ENCODE measurements at places on chromosomes 6 and 20. TPM values are rescaled to one million over a fixed set of nuclear protein-coding genes. Genes with fewer than 3 reads are reported as not detected.

DNA sequence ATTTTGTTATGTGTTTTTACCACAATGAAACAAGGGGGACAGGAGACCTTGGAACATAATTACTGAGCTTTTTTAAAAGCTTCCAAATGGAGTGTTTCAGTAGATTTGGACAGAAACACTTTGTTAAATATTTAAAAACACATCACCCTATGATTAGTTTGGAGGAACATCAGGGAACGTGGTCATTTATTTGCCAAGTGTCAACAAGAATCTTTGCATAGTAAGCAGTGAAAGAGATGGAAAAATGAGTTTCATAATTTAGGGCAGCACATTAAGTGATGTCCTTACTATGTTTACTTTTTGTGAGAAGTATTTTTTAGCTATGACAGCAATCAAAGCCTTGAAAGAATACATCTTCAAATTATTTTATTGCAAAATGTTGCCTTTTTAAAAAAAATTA is 82.6 kb downstream of the PROKR2 start:
- DNase-seq = no peak

- peak; percentile 10 for DNase-seq
Observed at GRCh38 chr6:77883851-77884250, 231.0 kb downstream of the MEI4 start.

DNA sequence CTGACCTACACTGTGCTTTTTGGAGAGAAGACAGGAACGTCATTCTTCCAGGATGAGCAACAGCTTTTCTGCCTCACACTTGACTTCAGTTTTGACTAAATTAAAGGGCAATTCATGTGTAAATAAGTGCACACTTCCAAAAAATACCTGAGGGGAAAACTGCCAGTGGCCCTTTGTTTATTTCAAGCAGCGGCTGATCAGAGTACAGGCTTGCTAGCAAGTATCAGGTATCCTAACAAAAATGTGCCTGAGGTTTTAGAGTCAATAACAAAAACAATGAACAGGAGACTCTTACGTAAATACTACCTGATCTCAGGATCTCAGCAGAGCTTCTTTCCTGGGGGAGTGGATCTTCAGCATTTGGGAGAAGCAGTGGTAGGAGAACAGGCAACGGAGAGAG is 12.4 kb downstream of the LY86 start:
- DNase-seq = no peak

Gene ZSCAN31
- 12.1 TPM for total RNA-seq

DNA sequence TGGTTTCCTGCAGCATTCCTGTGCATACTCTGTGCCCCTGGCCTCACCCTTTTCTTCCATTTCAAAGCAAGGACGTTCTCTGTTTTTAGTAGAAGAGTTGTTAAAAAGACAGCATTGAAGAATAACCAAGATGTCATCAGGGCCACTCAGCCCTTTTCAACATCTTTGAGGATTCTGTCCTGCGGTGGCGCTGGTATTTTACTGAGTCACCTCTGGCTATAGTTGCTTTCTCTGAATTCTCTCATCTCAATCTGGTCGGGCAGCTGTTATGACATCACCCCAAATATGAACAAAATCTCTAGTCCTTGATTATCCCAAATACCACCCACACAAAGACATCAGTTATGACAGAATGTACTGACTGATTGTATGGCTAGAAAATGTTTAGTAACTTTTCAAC is 204.2 kb downstream of the GRIK2 start:
- no peak for DNase-seq

GRCh38 chr20:31693402-31693801 is 29.3 kb downstream of the BCL2L1 start:
- no peak for DNase-seq
